Forelimb muscle (tissue), 1 donor: ENCODE measurements at places on chromosomes 16 and 17. TPM values are rescaled to one million over a fixed set of nuclear protein-coding genes. Genes with fewer than 3 reads are reported as not detected.

The RAD51D gene
- 6.4 TPM for polyA plus RNA-seq

DNA sequence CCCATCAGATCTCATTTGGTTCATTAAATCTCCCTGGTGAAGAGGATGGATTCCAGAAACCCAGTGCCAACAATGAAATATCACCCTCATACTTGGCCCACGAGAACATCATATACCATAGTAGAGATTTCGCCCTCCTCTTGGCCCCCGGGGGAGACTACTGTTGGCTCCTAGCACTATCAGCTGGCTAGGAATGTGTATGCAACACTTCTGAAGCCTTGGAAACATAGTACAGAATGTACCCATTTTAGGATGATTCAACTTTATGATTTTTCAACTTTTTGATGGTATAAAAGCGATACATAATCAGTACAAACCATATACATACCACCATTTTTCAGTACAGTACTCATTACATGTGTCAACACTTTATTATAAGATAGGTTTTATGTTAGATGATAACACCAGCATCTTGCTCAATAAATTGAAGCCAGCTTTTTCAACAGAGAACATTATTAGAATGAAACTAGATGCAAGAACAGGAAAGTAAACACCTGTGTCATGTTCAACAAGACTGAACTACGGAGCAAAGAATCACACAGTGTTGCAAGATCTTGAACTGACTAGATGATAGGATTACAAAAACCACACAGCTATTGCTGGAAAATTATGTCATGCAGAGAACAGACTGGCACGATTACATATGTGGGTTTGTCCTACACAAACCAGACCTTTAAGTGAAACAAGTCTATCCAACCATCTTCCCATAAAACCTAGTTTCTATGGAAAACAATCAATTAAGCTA, 17.2 kb downstream of the RSL1D1 start:
- DNase-seq, result no peak

- DNase-seq, result no peak
Measured at GRCh38 chr17:40122999-40123810, 1.4 kb downstream of the MSL1 start.

- peak; percentile 45 for DNase-seq
Measured at GRCh38 chr16:56866955-56867830, 2.2 kb downstream of the SLC12A3 start.

GRCh38 chr16:66264311-66265047, 102.0 kb upstream of the CDH5 start:
- DNase-seq, result no peak

GRCh38 chr17:63450551-63450950, 4.4 kb upstream of the CYB561 start:
- DNase-seq, result no peak

- DNase-seq, result no peak
Measured at GRCh38 chr16:90084215-90084950, 7.3 kb upstream of the PRDM7 start.

- DNase-seq, result no peak
Measured at GRCh38 chr17:57394375-57394774, 138.1 kb downstream of the MSI2 start.
